Fibroblast of skin of right biceps (primary cell): ENCODE measurements at places on chromosomes 11 and 22.

- DNase-seq: no peak
Observed at GRCh38 chr11:9756461-9756860, 92.6 kb downstream of the SWAP70 start.

- no peak for DNase-seq
Observed at GRCh38 chr11:131309776-131310175, 60.6 kb upstream of the NTM start.

- DNase-seq: peak; percentile 45
Observed at GRCh38 chr11:123241294-123241693, 46.2 kb upstream of the CLMP start.

DNA sequence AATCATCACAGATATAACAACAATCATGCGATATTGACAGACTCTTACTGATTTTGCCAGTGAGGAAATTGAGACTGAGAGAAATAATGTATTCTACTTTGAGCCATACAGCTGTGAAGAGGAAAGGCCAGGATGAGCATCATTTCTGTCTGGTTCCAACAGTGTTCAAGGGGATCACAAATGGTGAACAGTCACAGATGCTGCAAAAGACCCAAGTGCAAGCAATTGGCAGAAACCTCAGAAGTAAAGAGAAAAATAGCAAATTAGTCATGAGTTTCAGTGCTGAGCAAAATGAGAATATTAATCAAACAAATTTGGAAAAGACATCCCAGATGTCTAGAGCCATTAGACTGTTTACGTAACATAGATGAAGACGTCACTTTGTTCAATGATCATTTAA lies 114.1 kb downstream of the RAB38 start:
- DNase-seq: no peak

DNA sequence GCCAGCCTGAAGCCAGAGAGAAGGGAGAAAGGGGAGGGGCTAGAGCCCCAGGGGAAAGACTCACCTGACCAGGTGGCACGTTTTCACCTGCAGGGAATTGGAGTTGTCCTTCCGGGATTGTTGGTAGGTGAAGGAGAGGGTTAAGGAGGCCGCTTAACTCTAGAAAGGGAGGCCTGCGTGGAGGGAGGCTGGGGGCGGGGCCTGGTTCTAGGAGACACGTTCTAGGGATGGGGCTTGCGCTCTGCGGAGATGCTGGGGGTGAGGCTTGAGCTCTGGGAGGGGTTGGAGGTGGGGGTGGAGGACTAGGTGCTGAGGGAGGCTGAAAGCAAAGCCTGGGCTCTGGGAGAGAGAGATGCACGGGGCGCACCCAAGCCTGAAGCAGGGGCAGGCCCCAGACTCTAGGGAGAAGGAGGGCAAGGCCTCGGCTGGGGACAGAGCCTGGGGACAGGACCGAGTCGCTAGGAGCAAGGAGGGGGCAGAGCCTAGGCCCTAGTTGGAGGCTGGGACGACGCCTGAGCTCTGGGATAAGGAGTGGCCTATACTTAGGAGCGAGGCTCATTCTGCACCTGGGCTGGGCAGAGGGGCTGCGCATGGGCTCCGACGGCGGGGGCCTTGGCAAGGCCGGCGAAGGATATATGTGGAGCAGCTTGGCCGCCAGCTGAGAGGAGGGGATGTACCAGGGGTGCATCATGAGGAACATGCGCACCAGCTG lies 2.4 kb downstream of the RASGRP2 start:
- DNase-seq: no peak

DNA sequence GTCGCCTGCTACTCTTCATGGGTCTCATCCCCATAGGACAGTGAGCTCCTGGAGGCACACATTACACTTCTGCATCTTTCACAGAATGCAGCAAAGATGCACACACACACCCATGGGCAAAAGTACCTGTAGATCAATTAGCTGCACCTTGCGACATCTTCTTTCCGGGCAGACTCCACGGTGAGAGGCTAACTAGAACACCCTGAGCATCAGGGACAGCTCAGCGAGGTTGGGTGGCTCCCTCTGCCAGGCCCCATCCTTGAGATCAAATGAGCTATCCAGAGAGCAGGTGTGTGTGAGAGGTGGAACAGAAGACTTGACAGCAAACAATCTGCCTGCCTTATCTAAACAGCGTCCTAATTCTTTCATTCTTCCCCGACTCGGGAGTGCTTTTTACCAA lies 96.1 kb upstream of the BID start:
- no peak for DNase-seq

DNA sequence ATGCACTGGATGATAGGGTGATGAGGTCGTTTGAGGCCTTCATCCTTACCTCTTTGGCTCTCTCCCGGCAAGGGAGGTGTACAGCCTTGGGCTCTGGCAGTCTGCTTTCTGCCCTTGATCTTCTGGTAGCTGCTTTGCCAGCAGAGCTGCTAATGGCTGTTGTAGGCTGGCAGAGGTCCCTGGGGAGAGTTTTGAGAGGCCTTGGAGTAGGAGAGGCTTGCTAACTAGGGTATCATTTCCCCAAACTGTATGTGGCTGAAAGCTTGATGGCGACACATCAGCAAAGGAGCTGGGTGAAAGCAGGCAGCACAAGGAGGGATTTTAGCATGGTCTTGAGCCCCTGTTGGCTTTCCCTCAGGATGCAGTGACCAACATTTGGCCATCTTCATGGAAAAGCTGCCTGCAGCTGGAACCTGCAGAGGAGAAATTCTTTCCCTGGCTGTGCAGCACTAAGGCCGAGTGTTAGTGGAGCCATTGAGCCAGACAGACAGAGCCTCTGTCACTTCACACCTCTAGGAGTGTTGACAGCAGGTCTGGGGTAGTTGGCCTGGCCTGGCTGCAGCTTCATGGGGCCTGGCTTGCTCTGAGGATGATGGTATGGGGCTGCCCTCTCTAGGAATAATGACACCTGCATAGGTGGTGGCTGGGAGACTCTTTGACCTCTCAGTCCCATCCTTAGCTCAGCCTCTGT lies 3.5 kb upstream of the AMPD3 start:
- DNase-seq: no peak

GRCh38 chr11:8065031-8065430 lies 16.0 kb upstream of the TUB start:
- no peak for DNase-seq

- no peak for DNase-seq
Observed at GRCh38 chr11:126433989-126434949, 78.8 kb downstream of the ST3GAL4 start.

DNA sequence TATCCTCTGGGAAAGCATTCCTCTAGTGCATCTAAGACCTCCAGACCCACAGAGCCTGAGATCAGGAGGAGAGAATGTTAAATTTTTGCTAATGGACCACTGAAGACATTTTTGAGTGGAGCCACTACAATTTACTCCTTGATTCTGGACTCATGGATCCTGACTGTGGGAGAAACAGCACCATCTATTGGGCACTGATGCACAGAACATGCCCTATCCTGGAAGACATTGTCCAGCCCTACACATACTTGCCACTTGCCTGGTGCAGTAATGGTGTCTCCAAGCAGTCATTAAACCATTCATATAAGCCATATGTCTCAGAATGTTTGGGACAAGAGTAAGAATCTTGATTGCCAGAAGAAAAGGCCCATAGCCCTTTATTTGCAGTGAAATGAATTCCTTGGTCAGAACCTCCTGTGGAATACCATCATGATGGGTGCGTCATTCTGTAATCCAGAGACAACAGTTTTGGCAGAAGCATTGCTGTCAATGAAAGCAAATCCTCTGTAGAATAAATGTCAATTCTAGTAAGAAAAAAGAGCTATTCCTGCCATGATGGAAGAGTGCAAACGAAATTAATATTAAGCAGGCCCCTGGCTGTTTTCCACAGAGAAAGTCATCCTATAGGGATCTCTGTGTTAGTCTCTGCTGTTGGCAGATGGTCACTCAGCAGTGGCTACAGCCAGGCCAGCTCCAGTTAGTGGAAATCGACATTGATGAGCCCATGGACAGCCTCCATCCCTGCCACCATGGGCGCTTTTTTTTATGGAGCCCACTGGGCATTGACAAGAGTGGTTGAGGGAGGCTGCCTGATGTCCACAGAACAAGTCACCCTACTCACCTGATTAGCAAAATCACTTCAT lies 43.5 kb downstream of the GGTLC2 start:
- peak; percentile 51 for DNase-seq

DNA sequence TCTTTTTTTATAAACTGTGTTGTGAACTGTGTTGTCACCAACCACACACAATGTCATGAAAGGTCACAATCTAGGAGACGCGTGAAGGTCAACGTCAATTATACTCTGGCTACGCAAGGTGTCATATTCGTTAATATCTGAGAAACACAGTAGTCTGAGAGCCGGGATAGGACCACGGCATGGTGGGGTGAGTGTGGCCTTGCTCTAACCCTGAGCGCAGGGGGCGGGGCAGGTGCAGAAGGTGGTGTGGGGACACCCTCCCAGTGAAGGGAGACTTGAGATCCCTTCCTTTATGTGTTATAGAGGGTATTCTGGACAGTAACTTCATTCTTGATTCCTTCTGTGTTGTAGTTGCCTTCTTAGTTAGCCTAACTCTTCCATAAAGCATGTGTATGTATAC lies 883.0 kb downstream of the OPCML start:
- DNase-seq: no peak

DNA sequence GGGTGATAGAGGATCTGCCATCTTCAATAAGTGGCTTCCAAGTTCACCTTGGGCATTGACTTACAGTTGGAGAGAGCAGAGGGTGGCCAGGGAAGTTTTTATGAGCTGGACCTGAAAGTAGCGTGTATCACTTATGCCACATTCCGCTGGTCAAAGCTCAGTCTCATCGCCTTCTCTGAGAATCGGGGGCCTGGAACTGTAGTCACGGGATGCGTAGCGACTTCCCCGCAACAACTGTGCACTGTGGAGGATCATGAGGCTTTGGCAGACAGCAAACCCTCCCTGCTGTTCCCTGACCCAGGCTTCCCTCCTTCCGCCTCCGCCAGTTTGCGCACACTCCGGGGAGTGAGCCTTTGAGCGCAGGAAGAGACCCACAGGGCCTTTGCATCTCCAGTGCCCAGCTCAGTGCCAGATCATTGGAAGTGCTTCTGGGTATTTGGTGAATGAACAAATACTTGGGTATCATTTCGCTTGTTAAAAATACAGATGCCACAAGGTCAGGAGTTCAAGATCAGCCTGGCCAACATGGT lies 95.5 kb downstream of the CEP164 start:
- no peak for DNase-seq

- DNase-seq: peak; percentile 37
Observed at GRCh38 chr22:34804604-34805003, 261.4 kb upstream of the ISX start.

DNA sequence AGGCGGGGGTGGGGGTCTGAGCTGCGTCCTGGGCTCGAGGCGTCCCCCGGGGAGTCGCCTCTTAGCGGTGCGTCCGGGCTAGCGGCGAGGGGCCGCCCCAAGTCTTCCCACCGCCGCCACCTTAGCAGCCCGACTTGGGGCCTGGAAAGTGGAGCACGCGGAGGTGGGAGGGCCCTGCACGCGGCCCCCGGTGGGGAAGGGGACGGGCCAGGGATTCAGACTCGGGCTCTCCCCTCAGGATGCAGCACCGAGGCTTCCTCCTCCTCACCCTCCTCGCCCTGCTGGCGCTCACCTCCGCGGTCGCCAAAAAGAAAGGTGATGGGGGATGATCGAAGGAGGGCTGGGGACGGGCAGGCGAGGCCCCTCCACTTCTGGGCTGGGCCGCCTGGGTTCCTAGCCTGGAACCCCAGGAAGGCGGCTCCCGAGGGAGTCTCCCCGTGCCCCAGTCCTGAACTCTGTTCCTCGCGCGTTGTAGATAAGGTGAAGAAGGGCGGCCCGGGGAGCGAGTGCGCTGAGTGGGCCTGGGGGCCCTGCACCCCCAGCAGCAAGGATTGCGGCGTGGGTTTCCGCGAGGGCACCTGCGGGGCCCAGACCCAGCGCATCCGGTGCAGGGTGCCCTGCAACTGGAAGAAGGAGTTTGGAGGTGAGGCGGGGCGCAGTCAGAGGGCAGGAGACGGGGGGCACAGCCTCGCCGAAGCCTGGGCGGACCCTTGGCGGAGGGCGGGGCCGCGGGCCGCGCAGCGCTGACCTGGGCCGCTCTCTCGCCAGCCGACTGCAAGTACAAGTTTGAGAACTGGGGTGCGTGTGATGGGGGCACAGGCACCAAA lies 563 bp downstream of the MDK start:
- peak; percentile 47 for DNase-seq

GRCh38 chr11:127002669-127003259 lies 2.2 kb upstream of the KIRREL3 start:
- DNase-seq: no peak

DNA sequence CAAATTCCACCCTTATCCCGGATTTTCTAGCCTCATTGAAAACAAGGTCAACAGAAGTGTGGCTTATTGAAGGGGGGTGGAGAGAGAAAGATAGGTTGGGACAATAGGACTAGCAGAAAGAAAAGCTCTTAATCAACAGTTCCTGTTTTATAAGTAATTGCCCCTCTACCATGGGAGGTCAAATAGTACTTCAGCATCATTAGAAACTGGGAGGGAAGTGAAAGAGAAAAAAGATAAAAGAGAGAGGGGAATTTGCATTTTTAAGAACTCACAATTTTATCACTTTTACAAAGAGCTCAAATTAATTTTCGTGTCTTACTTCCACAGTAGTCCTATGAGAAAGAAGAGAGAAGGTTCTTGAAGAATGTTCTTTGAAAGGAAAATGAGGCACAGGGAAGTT lies 89.2 kb downstream of the AMOTL1 start:
- DNase-seq: no peak

GRCh38 chr11:118682372-118682771 lies 2.9 kb upstream of the TREH start:
- no peak for DNase-seq

DNA sequence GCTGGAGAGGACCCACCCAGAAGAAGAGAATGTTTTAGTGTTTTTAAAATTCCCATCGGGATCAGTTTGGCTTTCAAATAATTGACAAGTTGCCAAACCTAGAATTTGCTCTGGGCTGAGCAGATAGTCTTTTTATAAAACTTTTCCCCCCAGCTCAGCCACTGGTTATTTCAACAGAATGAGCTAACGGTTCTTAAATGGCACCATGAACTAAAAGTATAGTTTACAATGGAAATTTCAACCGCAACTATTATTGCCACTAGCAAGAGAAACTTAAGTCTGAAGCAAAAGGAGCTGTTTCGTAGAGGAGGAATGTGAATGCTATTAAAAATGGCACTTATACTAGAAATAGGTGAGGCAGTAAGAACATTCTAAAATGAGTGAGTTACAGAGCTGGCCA lies 3.4 kb downstream of the DKK3 start:
- DNase-seq: no peak

GRCh38 chr11:118318581-118319336 lies 14.2 kb downstream of the CD3E start:
- DNase-seq: no peak

- no peak for DNase-seq
Observed at GRCh38 chr22:49659281-49659923, 168.3 kb downstream of the BRD1 start.

DNA sequence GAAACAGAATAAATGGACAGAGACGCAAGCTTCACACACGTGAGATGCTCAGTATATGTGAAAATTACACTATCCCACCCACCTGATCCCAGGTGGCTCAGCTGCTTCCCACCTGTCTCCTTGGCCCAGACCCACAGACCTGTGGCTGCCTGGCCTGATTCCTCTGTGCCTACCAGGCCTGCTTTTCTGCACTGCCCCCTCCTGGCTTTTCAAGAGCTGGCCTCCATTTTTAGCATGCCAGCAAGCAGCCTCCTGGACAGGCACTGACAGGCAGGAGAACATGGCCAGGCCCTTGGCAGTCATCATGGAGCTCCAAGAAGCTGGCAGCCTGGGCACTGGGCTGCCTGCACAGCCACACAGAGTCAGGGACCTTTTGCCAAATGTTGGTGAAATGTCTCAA lies 79.5 kb upstream of the HMGXB4 start:
- no peak for DNase-seq
